ENCODE measurements at places on chromosomes 5 and 9. TPM values are rescaled to one million over a fixed set of nuclear protein-coding genes. Genes with fewer than 3 reads are reported as not detected.

ALAD gene
- 35.4 TPM for total RNA-seq

ADGRD2 gene
- not detected for total RNA-seq

TENT4A gene
- total RNA-seq = 22.8 TPM

PCDHB2 gene
- 2.9 TPM for total RNA-seq

ACTBL2 gene
- 0.13 TPM for total RNA-seq

- no peak for DNase-seq
Measured at GRCh38 chr9:115254287-115255180, 136.6 kb upstream of the TNC start.

DNA sequence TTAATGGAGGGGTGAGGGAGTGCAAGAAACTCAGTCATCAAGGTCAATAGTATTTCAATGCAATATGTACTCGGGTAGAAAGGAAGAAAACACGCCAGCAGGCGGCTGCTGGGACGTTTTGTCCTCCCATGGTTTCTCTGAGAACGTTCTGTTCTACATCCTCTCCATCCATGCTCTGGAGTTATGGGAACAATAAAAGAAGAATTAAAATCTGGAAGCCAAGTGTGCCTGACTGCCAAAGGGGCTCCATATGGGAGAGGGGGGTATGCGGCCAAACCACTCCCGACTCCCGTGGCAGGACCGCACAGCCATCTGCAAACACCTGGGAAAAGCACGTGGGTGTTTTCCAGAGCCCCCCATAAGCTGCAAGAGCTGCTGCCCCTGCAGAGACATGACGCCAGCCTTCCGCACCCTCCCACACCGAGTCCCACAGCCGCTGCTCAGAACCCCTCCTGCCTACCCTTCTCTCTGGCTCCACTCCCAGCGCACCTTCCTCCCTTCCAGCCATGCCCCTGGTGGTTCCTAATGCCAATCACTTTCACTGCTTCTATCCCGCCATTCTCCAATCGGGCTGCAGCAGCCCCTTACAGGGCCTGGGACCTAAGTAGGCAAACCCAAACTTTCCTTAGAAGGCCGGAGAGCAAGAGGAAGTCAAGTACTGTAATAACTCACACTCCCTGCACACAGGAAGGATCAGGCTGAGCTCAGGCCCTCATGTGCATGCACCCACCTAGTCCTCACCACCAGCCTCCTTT, 241.6 kb downstream of the SYK start:
- DNase-seq = no peak

DNA sequence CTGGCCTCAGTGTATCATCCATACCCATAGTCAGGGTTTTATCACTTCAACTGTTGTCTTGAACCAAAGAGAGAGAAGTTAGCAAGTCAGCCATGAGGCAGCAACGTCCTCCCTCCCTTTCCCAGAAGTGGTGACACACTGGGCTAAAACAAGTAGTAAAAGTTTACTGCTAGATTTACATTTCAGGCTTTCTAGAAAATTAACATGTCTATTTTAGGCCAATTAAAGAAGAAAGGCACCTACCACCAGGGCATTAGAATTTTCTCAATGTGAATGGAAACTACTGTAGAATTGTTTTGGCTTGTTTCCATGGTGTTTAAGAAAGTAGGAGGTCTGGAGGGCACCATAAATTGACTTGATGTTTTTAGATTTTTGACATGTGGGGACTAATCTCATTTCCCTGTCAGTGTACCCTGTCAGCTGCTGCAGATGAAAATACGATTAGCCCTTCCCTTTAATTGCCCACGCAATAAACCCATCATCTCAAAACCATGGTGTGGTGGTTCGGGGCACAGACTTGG, 121.8 kb upstream of the ELL2 start:
- peak; percentile 56 for DNase-seq

DNA sequence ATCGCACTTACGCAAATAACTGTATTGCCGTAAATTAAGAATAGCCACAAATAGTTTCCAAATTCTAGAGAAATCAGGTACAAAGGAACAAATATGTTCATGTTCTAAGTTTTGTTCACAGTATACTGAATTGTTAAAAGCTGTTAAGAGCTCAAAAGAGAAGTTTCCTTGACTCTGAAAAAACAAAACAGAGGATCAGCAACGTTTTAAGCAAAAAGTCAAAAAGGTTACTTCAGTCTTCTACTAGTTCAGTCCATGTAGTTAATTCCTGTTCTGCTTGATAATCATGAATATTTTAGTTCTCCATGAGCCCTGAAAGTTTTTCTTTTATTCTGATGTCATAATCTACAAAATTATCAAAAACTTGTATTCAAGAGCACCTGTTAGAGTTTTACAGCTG, 128.6 kb upstream of the MAST4 start:
- no peak for DNase-seq

GRCh38 chr9:37449862-37450632, 15.2 kb downstream of the ZBTB5 start:
- DNase-seq = no peak

DNA sequence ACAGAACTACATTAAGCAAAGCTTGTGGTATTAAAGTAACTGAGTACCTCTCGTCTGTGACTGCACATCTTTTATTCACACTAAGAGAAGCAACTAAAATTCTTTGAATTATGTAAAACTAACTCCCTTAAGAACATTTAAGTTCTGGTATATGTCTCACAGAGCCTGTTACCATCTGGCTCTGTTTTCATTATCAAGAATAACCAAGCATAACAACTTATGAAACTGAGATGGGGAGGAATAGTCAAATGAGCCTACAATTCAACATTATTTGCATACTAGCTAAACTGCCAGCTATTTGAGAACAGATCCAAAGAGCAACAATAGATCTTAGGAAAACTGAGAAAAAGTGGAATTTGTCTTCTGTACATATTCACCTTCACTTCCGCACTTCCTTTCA, 25.3 kb upstream of the ISOC1 start:
- DNase-seq = no peak

DNA sequence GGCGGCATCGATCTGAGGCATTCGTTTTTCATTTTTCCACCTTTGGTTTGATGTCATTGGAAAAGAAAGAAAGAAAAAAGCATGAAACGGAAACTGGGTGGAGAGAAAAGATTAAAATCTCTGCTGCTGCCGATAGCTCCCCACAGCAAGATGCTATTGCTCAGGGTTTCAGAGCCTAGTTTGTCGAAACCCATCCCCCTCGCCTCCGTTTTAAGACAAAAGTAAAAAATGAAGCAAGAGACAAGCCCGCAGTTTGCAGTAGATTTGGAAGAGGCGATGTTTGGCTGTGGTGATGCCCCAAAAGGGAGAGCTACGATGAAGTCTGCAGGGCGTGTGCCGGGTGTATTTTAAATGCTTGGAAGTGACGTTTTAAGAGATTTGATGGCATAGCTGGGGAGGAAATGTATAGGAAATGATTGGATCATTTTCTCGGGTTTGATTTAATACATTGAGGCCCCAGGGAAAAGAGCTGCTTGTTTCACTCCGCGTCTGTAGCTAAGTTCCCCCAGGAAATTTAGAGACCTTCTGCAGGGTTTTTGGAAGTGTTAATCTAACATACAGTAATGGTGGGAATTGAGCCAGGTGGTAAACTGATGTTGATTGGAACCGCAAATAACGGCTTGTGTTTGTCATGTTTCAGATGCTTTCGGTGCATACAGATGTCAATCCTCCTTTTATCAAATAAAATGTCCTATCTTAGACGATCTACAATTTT, 909 bp downstream of the NDFIP1 start:
- no peak for DNase-seq

DNA sequence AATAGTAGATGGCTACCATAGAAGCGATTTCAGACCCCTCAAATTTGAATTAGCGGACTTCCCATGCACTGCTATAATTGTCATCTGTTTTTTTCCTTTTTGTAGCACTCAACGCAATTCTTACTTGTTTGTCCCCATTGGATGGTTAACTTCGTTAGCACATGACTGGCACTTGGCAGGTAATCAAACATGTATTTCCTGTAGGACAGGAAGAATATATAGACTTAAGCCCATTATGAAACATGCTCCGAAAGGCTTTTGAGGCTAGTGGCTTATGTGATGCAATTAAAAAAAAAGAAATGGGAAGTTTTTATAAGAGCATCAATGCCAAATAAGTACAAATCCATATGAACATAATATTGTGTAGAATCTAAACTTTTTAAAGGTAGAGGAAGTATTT, 301.2 kb downstream of the PSAT1 start:
- DNase-seq = no peak
